Activated CD4-positive, CD25-positive, alpha-beta regulatory T cell treated with anti-CD3 and anti-CD28 coated beads, Interleukin-2, amount 50 U/mL, for 16 hours (primary cell): ENCODE measurements at places on chromosomes 6 and 20.
A peak's percentile ranks its signal among the peaks of the same experiment; 100 is the strongest.

- DNase-seq = no peak
Observed at GRCh38 chr6:143363299-143363698, 87.2 kb downstream of the ADAT2 start.

DNA sequence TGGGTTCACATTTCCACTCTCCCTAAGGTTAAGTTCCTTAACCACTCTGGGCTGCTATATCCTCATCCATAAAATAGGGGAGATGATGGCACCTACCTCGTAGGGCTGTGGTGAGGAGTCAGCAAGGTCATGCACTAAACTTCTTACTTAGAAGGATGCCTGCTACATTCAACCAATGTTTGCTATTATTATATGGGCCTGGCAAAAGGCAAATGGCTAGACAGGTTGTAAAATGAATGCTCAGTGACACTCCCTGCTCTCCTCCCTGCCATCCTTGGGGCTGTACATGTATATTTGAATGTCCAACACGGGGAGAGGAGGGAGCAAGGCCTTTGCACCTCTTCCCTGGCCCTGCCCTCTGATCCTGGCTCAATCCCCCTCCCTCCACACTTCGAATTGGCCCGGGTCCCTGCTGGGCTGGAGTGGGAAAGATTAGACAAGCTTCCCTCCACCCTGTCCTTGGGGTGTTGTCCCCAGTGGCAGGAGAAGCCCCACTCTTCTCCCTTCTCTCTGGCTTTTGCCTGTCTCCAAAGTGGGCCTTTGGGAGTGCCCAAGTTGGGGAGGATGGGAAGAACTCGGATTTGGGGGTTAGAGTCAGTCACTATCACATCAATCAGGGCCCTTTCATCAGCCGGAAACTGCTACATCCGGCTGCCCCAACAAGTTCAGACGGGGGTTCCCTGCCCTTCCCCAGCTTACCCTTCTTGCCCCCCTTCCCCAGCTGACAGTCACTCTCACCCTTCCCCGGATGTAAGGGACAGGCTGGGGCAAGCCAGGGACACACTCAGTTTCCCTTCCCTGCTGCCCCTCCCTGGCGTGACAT is 36.3 kb upstream of the VEGFA start:
- DNase-seq = no peak

DNA sequence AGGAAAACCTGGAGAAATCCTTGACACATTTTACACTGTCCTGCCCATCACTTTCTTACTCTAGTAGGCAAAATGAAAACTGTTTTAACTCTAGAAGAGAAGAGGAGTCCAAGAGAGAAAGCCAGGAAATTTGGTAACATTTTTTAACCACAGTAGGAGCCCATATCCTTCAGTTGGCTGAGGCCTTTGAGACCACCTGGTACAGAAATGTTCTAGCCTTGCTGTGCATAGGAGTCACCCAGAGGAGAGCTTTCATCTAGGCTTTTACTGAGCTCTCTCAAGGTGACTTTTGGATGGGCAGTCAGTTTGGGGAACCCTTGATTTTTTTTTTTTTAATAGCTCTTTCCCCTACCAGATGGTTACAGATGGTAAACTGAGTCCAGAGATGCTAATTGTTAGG is 25.0 kb downstream of the LRRN4 start:
- DNase-seq = no peak

DNA sequence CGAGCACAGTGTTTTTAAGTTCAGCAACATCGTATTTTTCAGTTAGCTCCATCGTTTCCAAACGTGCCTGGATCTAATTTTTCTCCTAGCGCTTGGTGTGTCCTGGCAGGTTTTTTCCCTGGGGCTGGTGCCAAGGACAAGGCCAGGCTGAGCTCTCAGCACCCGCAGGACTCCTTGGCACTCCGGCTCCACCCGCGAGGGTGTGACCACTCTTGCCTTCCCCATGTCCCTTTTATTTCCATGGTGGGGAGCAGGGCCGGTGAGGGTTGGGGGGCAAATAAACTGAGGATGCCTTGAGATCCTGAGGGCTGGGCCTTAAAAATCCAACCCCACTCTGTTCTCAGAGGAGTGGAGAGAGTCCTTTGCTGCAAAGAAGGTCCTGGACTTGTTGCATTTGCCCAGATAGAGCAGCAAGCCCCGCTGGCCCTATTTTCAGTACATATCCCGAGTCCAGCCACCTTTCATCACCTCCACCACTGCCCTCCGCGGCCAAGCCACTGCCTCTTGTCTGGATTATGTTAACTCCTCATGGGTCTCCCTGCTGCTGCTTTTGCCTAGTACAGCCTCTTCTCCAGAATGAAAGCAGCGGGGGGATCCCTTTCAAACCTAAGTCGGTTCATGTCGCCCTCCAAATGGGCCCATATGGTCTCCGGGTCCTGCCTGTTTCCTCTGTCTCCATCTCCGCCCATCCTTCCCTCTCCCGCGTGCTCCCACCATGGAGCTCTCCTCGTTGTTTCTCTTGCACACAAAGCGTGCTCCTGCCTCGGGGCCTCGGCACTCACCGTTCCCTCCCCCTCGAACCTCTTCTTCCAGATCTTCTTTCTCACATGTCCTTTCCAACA is 4.5 kb upstream of the RAB44 start:
- DNase-seq = no peak

DNA sequence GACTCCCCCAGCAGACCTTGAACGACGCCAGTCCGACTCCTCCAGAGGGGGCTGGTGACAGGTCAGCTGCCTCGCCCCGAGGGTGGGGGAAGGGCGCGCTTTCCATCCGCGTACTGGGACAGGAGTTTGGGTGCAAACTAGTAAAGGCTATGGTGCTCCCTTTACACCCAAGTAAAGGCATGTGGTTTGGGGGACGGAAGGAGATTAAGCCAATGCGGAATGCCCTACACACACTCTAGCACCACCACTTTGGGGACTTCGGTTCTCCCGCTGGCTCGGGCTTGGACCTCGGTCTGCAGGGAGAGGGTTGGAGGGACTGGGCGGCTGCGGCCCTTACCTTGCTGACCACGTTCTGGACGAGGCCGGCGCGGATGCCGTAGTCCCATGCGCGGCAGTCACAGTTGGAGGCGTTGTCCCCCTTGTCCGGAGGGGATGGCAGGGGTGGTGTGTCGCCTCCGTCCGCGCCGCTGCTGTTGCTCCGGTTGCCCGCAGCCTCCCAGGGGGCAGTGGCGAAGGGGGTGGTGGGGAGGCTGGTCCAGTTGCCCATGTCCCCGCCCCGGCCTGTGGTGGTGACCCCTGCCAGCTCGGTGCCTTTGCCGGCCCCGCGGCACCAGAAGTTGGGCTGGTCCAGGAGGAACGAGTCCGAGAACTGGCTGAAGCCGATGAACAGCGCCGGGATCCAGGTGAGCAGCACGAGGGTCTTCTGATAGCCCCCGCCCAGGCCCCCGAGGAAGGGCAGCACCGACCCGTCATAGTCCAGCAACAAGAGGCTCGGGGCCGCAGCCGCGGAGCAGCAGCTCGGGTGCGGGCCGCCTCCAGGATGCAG is 1.1 kb downstream of the SLC22A23 start:
- no peak for DNase-seq

GRCh38 chr6:17156112-17156921 is 54.5 kb downstream of the STMND1 start:
- DNase-seq = peak; percentile 52

DNA sequence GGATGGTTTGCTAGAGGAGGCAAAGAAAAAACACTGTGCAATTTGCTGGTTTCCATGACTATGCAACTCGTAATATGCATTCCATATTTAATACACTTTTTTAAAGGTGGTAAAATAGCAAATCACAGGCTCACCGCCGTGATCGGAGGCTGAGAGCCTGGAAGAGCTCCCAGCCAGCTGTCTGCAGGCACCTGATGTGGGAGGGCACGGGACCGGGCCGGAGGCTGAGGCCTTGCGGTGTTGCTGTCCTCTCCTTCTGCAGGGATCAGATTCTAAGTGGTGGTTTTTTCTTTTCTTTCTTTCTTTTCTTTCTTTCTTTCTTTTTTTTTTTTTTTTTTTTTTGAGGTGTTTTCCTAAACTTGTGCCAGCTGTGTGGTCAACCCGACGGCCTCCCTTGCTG is 282.3 kb downstream of the CDH4 start:
- DNase-seq = no peak

DNA sequence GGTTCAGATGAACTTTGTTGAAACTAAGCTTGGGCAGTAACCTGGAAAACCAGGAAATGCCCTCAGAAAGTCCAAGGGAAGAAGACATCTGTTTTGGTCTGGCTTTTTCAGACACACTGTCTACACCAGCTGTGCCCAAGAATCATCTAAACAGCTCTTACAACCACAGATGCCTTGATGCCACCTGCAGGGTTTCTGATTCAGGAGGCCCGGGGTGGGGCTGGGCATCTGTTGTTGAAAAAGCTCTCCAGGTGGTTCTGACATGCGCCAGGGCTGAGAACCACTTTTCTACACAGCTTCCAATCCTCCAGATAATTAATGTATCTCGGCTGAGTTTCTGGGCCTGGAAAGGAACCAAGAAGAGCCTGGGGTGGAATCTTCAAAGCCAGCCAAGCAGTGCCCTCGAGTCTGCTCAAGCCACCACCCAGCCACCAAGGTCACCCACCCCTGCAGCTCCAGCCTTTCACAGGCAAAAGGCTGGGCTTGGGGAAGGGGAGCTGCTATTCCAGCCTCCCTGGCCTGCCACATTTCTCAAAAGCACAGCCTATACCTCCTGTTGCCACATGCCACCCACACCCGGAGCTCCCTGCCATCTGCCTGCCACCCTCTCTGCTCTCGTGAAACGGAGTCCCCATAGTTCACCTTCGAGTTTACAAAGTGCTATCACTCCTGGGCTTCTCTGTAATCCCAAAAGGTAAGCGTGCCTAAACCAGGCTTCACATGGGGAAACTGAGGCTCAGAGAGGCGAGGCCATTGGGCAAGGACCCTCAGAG is 9.4 kb downstream of the MDGA1 start:
- no peak for DNase-seq

GRCh38 chr6:117380298-117380697 is 45.4 kb downstream of the ROS1 start:
- no peak for DNase-seq

GRCh38 chr20:35561268-35561667 is 19.4 kb downstream of the ERGIC3 start:
- no peak for DNase-seq

DNA sequence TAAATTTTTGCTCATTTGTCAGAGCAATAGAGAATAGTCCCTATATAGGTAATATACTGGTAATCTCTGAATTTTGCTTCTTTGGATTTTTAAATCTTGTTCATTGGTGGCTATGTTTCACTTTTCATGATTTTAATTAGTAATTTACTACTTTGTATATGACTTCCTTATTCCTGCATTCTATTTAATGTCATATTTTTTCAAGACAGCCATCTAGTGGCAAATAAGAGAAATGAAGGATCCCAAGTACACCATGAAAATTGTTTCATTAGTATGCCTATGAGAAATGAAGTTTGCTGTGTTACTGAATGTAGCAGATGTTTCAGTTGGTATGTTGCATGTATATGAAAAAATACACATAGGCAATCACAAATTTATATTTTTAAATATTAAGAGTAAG is 82.4 kb downstream of the ZNF292 start:
- no peak for DNase-seq

DNA sequence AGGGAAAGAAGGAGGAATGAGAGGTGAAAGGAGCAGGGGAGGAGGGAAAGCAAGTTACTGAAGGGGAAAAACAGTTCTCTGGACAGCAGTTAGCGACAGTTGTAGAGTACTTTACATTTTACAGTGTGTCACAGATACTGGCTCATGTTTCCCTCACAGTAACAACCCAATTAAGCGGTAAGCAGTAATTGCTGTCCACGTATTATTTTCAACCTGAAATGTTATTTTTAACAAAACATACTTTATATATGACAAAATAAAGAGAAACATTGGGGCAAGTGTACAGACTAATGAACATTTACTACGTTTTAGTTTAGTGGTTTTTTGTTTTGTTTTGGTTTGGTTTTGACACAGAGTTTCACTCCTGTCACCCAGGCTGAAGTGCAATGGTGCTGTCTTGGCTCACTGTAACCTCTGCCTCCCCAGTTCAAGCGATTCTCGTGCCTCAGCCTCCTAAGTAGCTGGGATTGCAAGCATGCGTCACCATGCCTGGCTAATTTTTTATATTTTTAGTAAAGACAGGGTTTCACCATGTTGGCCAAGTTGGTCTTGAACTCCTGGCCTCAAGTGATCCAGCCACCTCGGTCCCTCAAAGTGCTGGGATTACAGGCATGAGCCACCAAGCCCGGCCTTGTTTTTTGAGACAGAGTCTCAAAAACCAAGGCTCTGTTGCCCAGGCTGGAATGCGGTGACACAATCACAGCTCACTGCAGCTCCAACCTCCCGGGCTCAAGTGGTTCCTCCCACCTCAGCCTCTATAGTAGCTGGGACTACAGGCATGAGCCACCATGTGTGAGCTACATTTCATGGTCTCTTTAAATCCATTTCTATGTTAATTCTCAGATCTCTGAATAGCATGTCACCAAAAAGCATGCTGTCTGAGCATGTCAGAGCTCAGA is 22.6 kb upstream of the BTN3A2 start:
- no peak for DNase-seq

- no peak for DNase-seq
Observed at GRCh38 chr6:41644297-41644879, 6.1 kb downstream of the MDFI start.

- no peak for DNase-seq
Observed at GRCh38 chr20:33654680-33655161, 7.4 kb upstream of the C20orf144 start.

DNA sequence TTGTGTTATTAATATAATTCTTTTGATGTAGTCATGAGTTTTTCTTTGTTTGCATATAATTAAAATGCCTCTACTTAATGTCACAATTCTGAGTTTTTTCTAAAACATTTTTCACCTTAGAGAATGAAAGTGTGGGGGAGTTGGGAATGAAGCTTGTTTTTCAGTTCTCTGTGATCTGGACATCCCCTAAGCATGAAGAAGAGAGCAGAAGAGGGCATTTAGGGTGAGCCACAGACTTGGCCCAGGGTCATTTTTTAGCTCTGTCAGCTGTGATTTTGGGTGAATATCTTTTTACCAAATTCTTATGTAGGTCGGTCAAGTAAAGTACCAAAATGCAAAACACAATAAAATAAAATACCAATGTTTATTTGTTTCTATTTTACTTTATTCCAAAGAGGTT is 3.9 kb downstream of the OTOR start:
- no peak for DNase-seq

DNA sequence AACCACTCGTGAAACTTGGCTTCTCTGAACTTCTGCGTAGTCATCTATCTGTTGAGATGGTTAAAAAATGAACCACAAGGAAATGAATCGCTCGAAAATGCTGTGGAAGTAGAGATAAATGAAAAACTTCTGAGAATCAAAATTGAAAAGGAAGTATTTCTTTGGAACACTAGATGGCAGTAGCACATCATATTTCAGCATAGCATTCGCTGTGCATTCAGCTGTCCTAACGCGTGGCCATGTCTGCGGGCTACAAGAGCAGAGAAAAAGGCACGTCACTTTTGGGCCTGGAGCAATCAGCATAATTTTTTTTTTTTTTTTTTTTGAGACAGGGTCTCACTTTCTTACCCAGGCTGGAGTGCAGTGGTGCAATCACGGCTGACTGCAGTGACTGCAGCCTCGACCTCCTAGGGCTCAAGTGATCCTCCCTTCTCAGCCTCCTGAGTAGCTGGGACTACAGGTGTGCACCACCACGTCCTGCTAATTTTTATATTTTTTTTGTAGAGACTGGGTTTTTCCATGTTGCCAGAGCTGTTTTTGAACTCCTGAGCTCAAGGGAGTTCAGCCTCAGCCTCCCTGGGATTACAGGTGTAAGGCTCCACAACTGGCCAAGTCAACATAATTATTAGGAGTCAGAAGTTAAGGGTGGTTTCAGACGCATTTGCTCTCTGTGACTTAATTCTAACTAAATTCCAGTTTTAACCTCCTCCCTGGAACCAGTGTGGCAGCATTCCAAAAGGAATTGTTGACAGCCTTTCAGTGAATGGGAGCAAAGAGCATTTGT is 8.8 kb upstream of the PERP start:
- peak; percentile 13 for DNase-seq

- no peak for DNase-seq
Observed at GRCh38 chr6:26295691-26296555, 69.1 kb upstream of the BTN3A2 start.

- DNase-seq = no peak
Observed at GRCh38 chr6:123967905-123968304, 164.2 kb downstream of the NKAIN2 start.
